ENCODE measurements at places on chromosomes 1 and 21.

DNA sequence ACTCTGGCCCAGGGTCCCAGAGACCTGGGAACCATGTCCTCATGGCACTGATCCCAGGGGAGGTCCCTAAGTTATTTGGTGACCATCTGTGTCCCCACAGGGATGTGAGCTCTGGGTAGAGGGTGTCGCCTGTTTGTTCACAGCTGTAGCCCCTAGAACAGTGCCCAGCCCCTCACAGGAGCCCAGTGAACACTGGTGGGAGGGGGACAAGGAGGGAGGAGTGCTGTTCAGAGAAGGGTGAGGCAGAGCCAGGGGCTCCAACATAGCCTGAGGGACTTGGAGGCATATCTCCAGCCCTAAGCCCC, 450.4 kb downstream of the MATN1 start:
- DNase-seq = no peak

GRCh38 chr1:27331426-27331825, 9.5 kb downstream of the TMEM222 start:
- no peak for DNase-seq

DNA sequence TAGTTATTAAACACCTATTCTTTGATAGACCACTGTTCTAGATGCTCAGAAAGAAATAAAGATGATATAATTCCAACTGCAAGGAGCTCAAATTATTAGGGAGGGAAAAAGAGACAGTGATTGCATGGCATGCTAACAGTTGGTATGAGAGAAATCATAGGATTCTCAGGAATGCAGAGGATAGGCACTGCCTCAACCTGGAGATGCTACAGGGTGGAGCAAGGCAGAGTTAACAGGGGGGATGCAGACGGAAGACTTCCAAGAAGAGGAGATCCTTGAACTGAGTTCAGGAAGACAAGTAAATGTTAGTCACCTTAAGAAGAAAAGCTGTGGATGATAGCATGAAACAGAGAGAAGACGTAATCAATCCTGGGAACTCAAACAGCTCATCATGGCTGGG, 123.7 kb downstream of the DAB1 start:
- DNase-seq = no peak

GRCh38 chr1:59815892-59816291, 1.1 kb downstream of the HOOK1 start:
- no peak for DNase-seq

DNA sequence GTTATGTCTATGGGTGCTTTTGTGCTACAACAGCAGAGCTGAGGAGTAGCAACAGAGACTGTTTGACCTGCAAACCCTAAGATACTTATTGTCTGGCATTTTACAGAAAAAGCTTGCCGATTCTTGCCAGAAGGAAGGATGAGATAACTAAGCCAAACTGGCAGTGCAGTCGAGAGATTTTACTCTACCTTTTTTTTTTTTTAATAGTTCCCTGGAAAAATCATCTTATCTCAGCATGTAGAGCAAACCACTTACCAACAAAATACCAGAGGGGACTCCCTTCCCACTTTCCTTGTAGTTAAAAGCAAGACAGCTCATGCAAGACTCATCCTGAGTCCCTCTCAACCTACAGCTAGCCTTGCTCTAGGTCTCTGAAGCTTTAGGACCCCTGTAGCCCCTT, 132.9 kb downstream of the SYT2 start:
- DNase-seq = no peak

DNA sequence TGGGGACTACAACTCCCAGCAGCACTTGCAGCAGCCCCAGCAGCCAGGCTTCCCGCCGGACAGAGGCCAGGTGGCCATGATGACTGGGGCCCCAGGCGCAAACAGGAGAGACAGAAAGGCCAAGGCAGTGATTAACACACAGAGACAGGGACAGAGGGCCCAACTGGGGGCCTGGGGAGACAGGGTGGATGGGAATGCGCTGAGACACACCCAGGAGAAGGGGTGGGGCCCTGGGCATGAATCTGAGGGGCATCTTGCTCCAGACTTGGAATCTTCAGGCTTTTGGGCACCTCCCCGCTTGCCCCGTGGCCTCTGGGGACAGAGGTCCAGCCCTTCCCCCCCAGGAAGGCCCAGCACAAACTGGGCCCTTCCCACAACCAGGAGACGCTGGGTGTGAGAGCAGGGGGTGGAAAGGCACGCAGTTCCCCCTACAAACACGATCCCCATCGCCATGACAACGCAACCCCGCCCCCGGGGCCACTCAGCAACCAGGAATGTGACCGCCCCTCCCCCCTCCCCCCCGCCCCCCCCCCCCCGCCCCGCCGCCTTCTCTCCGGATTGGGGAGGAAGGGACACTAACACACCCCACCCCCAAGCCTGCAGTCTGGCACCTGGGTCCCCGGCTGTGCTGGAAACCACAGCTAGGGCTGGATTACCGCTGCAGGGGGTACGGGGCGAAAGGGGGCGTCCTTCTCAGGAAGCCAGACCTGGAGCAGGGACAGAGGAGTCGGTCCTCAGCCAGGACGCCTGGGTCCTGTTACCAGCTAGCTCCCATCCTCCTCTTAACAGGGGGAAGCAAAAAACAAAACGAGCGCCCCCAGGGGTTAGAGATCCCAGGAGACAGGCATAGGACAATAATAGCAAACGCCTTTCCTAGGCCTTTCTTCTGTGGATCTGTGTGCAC, 4.5 kb downstream of the HDGF start:
- DNase-seq = no peak

- no peak for DNase-seq
Measured at GRCh38 chr1:187477103-187477502, 648.4 kb downstream of the PLA2G4A start.

GRCh38 chr1:33524586-33524985, 52.1 kb downstream of the ZSCAN20 start:
- DNase-seq = no peak

DNA sequence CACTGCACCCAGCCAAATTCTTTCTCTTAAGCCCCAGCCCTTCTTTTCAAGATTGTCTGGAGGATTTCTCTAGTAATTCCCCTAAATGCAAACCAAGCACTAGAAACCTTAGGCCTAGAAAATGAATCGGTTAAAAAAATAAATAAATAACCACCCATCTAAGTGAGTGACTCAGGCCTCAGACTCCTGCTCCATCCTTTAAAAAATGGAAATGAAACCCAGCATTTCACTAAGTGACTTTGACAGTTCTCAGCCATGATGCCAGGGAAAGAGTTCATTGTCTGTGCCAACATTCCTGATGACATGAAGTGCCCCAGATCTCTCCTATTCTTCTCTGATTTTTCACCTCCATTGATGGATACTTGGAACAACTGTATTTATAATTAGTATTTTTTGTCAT, 415.2 kb upstream of the DAB1 start:
- no peak for DNase-seq

DNA sequence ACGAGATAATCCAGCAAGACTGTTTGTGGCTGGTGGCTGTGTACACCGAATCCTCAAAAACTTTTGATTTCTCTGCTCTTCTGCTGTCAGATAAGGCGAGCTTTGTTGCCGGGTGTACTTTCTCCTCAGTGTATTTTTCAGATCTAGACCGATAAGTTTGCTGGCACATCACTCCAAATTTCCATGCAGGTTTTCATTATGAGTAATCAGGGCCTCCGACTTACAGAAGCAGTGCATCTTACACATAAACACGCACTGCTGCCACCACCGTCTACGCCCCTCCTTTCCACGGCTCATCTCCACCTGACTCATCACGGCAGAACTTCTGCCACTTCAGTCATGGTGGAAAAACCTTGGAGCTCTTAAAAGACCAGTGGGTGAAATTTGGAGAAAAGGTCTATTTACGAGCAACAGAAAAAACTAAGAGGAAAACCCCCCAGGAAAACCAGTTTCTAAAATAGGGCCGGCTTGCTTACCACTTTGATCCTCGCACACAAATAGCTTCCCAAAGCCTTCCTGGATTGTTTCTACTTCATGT, 7.7 kb downstream of the ZBTB21 start:
- peak; percentile 29 for DNase-seq

Data from stimulated activated CD8-positive, alpha-beta memory T cell treated with anti-CD3 and anti-CD28 coated beads, Interleukin-4, amount 100 ng/mL, for 1 hour (primary cell).